ENCODE measurements at places on chromosomes 3 and 15.

- ATAC-seq: peak; percentile 92
Measured at GRCh38 chr3:187777331-187777941, 32.2 kb upstream of the BCL6 start.

GRCh38 chr3:100725935-100726513 is 16.7 kb downstream of the TFG start:
- no peak for ATAC-seq

- ATAC-seq: no peak
Measured at GRCh38 chr3:56680054-56680580, 2.9 kb downstream of the TASOR start.

DNA sequence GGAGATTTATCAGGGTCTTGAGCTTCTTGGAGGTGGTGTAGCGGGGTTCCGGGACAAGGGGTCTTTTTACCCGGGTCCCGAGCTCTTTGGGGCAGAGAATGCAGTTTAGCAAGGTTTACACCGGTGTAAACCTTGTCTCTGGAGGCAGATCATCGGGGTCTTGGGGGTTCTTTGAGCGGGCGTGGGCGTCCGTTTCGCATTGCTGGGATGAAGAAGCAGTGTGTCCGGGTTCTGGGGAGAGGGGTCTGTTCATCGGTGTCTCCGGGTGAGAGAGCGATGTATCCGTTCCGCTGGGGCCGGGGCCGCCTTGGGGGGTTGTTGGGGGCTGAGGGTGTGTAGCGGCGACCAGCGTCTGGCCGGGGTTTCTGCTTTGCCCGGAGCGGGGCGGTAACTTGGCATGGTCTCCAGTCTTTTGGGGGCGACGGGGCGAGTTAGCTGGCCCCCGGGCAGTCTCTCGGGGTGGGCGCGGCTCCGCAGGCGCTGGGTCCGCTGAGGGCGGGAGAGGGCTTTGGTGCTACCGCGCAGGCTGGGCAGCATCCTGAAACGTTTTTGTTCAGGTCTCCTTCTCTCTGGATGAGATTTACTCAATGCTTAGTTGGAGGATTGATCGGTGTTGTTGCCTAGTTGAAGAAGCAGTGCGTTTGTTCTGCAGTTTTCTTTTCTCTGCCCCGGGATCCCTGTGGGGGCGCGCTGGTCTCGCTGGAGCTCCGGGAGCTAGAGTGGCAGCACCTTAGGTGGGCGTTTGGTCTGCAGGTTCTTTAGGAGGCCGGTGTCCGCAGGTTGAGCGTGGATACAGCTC is 843 bp downstream of the GLCE start:
- ATAC-seq: no peak

DNA sequence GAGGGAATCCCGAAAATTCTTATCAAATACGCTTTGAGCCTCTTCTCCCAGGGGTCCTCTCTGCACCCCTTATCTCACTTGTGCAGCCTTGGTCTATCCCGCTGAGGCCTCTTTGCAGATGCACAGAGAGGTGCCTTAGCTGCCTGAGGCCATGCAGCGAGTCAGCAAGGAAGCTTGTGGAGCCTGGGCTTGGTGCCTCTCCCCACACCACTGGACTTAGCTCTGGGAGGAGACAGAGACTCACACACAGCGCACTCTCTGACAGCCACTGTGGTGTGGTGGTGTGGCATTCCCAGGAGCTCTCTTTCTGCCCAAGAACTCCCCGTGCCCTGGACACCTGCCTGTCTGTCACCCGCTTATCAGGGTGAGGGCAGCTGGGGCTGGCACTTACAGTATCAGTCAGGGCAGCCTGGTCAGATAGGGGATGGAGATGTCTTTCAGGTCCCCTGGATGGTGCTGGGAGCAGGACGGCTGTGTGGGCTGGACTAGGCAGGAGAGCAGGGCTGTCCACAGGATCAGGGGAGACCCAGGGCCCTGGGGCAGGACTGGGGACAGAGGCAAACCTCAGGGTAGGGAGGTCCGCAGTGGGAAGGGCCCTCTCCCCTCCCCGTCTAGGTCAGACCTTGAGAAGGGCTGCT is 10.2 kb upstream of the LINGO1 start:
- ATAC-seq: no peak

- peak; percentile 50 for ATAC-seq
Measured at GRCh38 chr3:52333869-52334557, 17.9 kb downstream of the DNAH1 start.

DNA sequence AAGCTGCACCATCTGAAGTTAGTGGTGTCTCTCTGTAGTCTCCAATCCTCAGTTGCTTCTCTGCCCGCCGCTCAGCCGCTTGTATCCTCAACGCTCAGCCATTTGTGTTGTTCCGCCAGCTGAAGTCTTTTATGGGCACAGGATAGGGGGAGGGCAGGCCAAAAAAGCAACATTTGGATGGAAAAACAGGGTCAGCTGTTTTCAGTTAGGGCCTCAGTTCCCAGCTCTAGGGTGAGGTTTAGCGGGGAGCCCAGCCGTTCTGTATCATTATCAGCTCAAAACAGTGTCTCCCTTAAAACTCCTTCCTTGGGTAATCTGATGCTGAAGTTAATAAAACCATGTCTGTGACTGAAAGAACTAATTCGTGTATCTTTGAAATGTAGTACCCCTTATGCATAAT is 329.5 kb upstream of the AZI2 start:
- no peak for ATAC-seq

- ATAC-seq: no peak
Measured at GRCh38 chr15:81111018-81111417, 23.1 kb upstream of the CFAP161 start.

DNA sequence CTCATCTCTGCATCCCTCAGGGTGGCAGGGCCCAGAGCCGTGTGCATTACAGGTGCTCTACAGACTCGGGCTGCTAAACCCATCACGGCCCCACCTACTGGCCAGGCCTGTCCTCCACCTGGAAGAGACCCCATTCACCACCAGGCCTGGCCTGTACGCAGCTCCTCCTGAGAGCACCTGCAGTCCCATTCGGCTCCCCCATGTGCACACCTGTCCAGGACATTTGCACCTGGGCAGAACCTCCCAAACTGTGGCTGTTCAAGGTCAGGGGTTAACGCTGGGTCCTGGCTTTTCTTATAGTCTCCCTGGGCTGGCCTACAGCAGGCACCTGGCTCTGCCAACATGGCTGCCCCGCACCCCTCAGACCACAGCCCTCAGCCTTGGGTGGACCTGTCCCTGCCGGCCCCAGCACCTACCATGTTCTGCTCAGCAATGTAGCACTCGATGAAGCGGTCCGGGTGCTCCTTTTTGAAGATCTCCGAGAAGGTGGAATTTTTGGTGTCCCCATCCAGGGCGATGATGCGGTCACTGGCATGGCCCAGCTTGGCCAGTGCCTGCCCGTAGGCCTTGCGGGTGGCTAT is 25.7 kb downstream of the TKT start:
- ATAC-seq: no peak

DNA sequence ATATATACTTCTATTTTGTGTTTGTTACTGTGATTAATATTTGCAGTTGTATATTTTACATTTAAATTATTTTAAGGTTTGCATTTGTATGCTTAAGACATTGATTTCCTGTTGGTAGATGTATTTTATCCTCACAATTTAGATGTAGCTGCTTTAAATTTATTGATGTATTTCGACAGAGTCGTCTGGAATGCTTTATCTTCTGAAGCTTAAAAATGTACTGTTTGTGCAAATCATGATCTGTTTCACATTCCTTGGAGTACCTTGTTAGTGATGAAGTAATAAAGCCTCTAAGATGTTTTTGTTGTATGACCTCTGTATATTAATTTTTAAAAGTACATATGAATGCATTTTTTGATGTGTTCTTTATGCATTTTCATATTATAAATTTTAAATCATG is 1.9 kb downstream of the CHD2 start:
- no peak for ATAC-seq

GRCh38 chr3:168807448-168807847 is 711.7 kb upstream of the GOLIM4 start:
- ATAC-seq: no peak

- ATAC-seq: no peak
Measured at GRCh38 chr3:171977441-171977840, 61.9 kb upstream of the FNDC3B start.

GRCh38 chr3:152656972-152657355 is 178.0 kb upstream of the P2RY1 start:
- no peak for ATAC-seq

DNA sequence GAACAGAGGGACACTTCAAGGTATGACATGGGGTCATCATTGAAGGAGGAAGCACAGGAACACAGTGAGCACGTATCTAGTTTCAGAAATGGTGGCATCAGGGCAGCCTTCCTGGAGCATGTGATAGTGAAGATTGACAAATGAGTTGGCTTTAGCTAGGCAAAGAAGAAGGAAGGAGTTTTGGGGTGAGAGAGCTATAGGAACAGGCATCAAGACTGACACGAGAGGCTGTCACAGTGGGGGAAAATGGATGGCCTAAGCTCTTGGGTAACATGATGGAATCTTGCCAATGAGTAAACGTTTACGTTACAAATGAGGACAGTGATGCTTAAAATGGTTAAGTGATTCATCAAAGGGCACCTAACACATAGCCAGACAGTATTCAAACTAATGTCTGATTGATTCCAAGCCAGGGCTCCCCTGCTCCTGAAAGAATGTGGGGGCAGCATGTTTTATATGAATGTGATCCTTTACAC is 23.1 kb upstream of the GPR171 start:
- ATAC-seq: peak; percentile 73

DNA sequence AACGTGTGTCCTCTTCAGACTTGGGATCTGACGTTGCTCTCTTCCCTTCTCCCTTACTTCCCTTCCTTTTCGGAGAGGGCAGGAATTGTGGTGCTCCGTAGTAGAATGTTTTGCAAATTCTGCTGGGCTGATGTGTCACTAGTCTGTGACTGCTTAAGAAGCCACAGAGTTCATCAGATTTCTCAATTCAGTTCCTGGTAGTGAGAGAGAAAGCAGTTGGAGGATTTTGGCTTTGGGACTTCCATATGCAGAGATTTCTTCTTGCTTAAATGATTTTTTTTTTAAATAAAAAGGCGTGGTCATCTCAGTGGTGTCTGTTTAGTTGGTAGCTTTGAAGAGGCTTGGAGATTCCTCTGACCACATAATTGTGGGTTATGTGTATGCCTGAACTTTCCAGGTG is 10.1 kb downstream of the CEMIP start:
- ATAC-seq: no peak

DNA sequence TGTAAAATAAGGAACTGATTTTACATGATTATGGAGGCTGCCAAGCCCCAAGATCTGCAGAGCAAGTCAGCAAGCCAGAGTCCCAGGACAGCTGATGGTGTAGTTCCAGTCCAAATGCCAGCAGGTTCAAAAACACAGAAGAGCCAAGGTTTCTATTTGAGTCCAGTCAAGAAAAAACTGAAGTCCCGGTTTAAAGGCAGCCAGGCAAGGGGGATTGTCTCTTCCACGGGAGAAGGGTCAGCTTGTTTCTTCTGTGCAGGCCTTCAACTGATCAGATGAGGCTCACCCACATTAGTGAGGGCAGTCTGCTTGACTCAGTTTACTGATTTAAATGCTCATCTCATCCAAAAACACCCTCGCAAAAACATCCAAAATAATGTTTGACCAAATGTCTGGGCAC is 246.2 kb downstream of the PLCL2 start:
- ATAC-seq: no peak

DNA sequence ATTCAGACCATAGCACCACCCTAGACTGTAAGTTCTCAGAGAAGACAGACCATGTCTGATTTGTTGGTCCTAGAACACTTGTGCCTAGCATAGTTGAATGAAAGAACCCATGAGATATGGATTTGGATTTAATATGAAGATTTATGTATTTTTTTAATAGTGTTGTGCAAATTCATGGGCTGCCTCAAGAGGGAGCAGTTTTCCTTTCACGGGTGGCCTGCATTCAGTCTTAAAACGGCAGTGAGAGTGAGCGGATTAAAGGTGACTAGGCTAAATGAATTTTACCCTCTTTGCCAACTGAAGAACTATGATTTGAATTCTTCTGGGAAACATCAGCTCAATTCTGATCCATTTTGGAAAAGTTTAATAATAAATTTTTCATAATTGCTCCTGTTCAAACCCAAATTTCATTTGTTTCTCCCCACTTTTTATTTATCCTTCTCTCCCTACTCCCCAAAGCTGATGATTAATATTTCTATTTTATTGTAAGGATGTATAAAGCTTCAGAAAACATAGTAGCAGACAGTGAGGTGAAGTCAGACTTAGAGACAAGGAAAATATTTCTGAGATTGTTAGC is 67.3 kb downstream of the MORC1 start:
- no peak for ATAC-seq

DNA sequence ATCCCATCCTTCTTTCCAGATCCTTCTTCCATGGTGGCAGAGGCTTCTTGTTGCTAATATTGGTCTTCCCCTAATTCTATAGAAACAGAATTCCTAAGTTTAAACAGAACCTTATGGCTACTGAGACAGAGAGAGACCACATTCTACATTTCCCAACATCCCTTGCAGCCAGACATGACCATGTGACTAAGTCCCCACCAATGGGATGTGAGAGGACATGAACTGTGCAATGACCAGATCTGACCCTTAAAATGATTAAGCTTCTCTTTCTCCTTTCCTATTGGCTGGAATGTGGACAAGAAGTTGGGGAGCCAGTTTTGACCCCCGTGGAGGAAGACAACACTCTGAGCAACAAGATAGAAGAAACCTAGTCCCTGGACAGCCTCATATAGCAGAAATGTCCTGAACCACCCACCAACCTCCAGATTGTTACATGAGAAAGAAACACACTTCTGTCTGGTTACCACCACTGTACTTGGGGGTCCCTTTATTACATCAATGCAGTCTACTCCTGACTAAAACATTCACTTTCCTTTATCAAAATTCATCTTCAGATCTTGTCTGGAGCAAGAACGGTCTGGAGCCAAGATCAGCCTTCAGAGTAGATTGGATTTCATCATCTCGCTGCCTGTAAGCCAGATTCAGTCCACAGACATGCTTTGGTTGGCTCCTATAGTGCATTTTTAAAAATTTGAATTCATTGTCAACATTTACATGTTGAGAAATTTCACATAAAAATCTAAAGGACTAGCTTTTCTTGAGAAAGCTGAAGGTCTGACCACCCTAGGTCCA is 183.9 kb downstream of the SHQ1 start:
- ATAC-seq: no peak

- no peak for ATAC-seq
Measured at GRCh38 chr15:59200560-59200959, 6.1 kb upstream of the LDHAL6B start.

GRCh38 chr15:73867426-73867825 is 5.9 kb upstream of the TBC1D21 start:
- ATAC-seq: no peak

DNA sequence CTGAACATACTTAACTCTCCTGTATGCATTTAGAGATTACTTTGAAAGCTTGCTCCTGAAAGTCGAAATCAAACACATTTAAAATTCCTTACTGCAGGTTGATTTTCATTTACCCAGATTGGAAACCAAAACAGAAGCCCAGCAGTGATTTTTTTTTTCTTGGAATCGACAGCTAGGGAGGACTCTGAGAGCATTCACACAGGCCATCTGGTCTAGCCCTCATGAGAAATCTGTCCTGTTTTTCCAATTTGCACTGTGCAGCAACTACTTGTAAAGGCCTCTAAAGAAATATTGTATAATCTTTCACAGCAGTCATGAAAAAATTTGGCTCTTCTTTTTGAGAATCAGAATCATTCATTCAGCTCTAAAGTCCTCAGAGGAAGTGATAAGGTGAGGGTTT is 179.2 kb downstream of the KCNAB1 start:
- ATAC-seq: no peak
